ENCODE measurements at places on chromosomes 11 and 22.

GRCh38 chr11:57407941-57408475 is 17.6 kb upstream of the PRG2 start:
- DNase-seq = no peak

- DNase-seq = no peak
These were observed 357.8 kb upstream of the LARGE1 start for GRCh38 chr22:34278121-34278520.

DNA sequence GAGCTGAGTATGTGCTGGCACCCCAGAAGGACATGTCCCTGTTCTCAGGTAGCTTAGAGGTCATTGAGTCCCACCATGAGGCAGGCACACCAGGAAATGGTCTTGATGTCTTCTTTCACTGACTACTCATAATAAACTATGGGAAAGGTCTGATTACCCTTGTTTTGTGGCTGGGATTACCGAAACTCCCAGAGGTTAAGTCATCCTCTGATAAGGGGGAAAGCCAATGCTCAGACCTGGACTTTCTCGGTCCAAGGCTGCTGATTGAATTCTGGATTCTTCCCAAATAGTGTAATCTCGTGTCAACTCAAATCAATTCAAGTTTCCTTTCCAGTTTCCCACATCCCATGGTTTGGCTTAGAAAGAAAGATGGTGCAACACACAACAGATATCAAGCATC is 3.7 kb upstream of the CD44 start:
- DNase-seq = no peak

DNA sequence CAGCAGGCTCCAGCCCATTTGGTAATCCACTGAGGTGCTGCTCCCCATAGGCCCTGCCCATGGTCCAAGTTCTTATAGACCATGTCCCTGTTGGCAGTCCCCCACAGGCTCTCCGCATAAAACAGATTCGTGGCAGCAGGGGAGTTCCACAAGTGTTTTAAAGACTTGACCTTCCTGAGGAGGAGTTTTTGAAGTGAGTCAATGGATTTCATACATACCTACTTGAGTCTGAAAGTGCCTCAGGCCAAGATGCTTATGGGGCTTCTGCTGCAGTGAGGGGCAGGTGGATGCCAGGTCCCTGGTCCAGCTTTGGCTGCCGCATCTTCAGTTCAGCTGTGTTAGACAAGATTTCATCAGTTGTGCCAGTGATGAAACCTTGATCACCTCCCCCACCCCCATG is 43.3 kb downstream of the CABIN1 start:
- DNase-seq = no peak

- no peak for DNase-seq
These were observed 560.1 kb upstream of the FAT3 start for GRCh38 chr11:91664521-91664920.

- no peak for DNase-seq
These were observed 92.6 kb downstream of the PKNOX2 start for GRCh38 chr11:125257190-125257579.

- DNase-seq = no peak
These were observed 852.6 kb upstream of the RAG2 start for GRCh38 chr11:37450613-37451012.

DNA sequence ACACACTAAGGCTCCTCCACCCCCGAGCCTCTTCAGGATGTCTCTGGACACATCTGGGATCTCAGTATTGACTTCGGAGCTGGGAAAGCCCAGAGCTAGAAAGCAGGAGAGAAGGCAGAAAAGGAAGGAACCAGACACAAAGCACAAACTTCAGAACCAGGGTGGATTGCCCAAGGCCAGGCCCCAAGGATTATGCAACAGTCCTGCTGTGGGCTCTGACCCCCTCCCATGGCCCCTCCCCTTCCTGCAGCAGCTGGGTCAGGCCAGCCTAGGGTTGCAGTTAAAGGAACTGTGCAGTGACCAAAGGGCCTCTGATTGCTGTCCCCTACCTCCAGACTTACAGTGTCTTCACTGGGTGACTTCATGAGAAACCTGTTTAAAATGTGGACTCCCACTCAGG is 5.3 kb downstream of the KCNE3 start:
- DNase-seq = no peak

DNA sequence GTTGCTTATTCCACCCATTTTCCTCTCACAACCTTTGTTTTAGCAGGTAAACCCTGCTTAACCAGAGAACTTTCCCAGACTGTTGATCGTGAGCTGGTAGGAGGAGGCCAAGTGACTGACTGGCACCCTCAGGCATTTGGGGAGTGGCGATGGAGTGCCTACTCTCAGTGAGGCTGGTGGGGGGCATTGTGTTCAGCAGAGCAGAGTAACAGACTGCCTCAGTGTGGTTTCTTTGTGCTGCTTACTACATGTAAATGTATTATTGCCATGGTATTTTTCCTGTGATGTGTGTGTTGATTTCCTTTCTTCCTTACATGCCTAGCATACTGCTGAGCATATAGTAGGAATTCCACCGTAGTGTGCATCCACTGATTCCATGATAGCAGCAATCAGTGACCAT is 2.6 kb downstream of the MARK2 start:
- no peak for DNase-seq

GRCh38 chr22:44916281-44917231 is 93.2 kb downstream of the PHF21B start:
- no peak for DNase-seq

DNA sequence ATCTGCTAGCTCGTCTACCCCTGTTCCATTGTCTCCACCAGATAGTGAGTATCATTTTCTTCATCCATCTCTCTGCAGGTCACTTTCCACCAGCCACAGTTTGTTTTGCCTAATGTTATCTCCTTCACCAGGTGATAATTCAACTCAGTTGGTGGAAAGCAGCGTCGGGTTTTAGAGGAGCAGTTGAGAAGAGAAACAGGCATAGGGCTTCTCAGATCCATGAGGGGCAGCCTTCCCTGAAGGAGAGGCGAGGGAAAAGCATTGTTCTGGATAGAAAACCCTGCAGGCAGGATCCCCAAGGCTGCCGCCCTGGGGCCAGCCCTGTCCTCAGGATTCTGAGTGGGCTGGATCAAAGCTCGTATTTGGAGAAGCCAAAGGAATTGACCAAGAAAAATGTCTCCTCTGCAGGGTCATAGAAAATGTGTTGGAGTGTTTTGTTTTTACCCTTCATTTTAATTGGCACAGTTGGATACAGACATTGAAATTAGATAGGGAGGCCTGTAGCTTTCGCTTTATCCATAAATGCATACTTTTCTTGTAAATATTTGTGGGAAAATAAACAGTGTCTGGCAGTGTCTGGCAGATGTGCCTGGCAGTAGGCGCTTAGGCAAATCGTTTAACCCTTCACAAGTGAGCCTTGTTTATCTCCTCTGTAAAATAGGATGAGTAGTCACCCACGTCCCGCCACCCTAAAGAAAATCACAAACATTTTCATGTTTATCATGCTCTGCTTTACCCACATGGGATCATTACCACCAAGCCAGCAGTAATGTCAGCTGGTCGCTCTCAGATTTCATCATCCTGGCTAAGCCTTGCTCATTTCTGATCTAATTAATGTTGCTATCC is 73.4 kb upstream of the TTC12 start:
- no peak for DNase-seq

GRCh38 chr11:114178656-114179055 is 117.5 kb upstream of the NNMT start:
- DNase-seq = no peak

GRCh38 chr11:117754030-117754429 is 43.0 kb downstream of the DSCAML1 start:
- DNase-seq = no peak

DNA sequence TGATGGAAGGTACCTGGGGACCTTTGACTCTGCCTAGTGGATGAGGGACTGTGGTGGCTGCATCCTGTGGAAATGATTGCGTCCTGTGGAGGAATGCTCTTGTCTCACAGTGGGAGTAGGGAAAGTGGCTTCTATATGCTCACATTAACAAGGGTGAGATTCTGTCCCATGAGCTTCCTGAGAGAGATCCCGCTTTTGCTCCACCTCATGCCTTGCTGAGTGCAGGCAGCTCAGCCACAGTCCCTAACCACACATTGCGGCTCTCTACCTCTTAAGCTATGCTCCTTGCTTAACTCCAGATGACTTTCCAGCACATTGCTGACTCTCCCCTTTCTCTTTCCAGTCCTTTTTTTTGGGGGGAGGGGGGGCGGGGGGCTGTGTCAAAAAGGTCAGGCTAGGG is 45.0 kb downstream of the TEAD1 start:
- DNase-seq = no peak

GRCh38 chr11:103963648-103964047 is 72.8 kb upstream of the DDI1 start:
- DNase-seq = no peak

GRCh38 chr11:6332066-6332465 is 11.8 kb upstream of the CAVIN3 start:
- DNase-seq = no peak

GRCh38 chr11:14506532-14506931 is 6.9 kb upstream of the COPB1 start:
- no peak for DNase-seq

DNA sequence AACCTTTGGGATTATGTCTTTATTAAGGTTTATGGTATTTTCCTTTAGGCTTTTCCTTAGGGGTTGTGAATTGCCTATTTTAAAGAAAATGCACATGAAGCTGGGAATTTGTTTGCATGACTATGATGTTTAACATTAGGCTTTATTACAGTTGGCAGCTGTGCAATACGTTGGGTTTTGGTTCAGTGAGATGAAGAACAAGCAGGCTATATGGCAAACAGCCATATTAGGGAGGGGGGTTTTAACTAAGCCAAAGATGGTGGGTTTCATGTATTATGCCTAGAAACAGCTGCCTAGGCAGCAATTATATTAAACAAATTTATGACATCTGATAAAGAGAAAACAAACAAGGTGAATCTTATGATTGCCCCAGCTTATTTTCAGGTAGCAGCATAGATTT is 880.8 kb downstream of the FAM181B start:
- DNase-seq = no peak

DNA sequence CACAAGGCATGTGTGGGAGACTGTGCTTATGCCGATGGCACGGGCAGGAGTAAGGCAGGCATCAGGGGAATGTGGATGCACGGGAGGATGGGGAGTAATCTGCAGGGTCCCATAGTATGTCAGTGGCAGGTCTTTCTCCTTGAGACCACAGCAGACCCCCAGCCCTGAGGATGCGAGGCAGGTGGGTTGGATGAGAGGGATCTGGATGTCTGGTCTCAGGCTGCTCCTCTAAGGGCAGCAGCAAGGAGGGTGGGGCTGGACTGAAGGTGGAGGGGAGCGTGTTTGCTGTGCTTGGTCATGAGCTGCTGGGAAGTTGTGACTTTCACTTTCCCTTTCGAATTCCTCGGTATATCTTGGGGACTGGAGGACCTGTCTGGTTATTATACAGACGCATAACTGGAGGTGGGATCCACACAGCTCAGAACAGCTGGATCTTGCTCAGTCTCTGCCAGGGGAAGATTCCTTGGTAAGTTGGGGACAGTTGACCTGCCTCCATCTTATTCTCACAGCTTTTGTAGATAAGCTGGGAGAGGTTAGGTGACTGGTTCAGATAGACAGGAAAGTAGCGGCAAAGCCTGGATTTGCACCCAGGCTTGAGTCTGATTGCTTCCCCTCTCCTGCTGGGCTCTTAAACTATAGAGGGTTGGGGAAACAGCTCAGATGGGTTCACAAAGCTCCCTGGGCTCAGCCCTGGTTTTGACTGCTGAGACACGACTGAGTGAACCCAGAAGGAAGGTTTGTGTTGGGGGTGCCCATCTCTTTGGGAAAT is at the start of gene APOL1:
TSS of gene APOL1 (plus strand) at position 380 of the 769 bp plus-strand sequence. CDS start 1,823 bp downstream, outside the sequence.
- DNase-seq = peak; percentile 30

GRCh38 chr11:8109675-8110074 is 28.7 kb downstream of the TUB start:
- no peak for DNase-seq

DNA sequence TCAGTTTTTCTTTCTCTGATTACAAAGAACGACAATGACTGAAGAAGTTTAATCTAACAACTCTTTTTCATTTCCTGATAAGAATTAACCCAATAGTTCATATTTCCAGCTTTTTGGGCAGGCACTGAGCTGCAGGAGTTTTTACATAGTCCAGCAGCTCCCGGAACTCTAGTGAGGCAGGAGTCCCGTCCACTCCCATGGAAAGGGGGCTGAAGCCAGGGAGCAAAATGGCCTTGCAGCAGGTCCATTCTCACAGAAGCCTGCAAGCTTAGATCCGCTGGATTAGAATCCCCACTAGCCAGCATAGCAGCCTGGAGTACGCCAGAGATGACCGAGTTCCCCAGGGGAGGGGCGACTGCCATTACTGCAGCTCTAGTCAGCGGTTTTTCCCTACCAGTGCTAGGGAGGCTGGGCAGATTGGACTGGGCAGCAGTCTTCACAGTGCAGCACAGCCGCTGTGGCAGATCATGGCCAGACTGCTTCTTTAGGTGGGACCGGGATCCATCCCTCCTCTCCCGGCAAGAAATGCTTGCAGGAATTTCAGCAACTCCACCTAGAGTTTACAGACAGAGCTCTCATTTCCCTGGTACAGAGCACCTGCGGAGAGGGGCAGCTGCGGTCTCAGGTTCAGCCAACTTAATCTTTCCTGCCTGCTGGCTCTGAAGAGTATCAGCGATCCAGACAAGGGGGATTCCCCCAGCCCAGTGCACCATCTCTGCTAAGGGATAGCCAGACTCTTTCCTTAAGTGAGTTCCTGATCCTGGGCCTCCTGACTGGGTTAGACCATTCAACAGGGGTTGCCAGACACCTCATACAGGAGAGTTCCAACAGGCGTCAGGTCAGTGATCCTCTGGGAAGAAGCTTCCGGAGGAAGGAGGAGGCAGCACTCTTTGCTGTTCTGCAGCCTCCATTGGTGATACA is 742 bp upstream of the CASP4 start:
- no peak for DNase-seq

- DNase-seq = no peak
These were observed 700 bp downstream of the C22orf31 start for GRCh38 chr22:29060931-29061330.

GRCh38 chr11:41947392-41947791 is 487.9 kb upstream of the LRRC4C start:
- no peak for DNase-seq

GRCh38 chr22:48581796-48582469 is 1245.7 kb downstream of the BRD1 start:
- no peak for DNase-seq

DNA sequence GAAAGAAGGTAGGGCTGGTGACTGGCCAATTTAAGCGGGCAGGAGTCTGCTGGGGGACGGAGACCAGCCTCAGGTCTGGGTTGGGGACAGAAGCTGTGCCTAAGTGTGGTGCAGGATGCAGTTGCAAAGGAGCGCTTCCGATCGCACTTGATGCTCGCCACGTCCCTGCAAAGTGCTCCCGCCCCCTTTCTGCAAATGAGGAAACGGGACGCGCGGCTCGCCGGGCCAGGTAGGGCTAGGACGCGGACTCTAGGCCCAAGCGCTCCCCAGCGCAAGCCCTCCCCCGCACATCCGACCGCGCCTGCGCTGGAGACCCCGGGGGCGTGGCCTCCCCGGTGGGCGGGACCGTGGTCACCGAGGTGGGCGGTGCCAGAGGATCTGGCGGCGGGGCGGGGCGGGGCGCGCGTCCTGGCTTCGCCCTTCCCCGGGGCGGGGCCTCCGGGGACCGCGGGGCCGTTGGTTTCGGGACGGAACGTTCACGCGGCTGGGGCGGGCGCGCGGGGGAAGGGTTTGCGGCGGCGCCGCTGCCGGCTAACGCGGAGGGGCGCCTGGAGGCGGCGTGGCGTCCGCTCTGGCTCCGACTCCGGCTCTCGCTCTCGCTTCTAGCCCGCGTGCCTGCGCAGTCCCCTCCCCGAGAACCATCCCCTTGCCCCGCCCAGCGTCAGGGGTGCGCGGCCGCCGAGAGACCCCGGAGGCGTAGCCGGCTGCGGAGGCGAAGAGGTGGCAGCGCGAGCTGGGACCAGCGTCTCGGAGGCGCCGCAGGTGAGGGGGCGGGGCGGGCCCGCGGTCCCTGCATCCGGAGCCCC is at the start of gene FAM118A:
TSS of gene FAM118A (plus strand) at position 513 of the 806 bp plus-strand sequence. CDS start 12,446 bp downstream, outside the sequence.
- DNase-seq = peak; percentile 100

- no peak for DNase-seq
These were observed 10.4 kb downstream of the ANO5 start for GRCh38 chr11:22203281-22203680.
